Stimulated activated CD8-positive, alpha-beta memory T cell treated with anti-CD3 and anti-CD28 coated beads, Interleukin-7, amount 100 ng/mL, for 1 hour (primary cell): ENCODE measurements at places on chromosomes 5 and 9.

- DNase-seq, result no peak
These were observed 18.6 kb upstream of the MTMR12 start for GRCh38 chr5:32331217-32331934.

DNA sequence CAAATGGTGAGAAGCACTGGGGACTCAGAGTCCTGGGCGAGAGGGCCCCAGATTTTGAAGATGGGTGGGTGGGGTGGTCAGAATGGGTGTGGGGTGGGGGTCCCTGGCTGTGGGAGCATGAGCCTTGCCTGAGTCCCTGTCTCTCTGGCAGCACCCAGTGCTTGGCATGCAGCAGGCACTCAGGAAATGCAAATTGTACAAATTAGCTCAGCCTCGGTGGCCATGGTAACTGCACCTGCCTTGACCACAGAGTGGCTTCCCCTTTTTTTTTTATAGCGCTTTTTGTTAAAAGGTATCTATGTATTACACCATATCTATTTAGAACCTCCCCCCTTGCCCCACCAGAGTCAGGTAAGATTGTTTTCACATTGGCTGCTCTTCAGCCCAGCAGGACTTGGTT lies 19.2 kb upstream of the PITX1 start:
- no peak for DNase-seq

- DNase-seq, result no peak
These were observed 241.4 kb upstream of the IL12B start for GRCh38 chr5:159571501-159572244.

DNA sequence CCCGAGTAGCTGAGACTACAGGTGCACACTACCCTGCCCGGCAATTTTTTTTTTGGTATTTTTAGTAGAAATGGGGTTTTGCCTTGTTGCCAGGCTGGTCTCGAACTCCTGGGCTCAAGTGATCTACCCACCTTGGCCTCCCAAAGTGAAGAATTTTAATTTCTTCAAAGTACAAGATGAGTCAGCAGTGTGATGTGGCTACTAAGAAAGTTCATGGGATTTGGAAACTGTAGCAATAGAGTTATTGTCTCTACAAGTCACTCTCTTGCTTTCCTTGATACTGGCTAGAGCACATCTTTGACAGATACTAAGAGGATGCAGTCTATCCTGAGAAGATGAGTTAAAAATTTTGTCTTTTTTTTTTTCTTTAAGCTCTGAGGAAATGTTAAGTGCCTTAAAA lies 1.6 kb downstream of the CREB3 start:
- no peak for DNase-seq

GRCh38 chr9:68778635-68779034 lies 73.6 kb downstream of the PIP5K1B start:
- no peak for DNase-seq

DNA sequence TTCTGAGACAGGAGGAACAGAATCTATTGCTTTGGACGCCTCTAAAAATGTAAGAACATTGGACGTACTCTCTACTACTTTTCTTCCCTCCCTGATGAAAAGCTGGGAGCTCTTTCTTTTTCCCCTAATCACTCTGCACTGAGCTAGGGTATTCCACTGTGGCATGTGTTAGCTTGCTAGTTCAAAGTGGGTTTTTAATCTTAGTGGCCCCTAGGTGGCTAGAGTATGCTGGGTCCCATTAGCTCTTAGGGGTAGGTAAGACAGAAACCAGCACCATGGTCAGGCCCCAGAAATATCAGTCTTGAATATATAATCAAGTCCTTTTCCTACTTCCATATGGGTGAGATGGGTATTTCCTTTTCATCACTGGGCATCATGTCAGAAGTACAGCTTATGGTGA lies 945.2 kb upstream of the PTPRD start:
- no peak for DNase-seq

GRCh38 chr5:159497221-159497620 lies 166.9 kb upstream of the IL12B start:
- DNase-seq, result no peak

DNA sequence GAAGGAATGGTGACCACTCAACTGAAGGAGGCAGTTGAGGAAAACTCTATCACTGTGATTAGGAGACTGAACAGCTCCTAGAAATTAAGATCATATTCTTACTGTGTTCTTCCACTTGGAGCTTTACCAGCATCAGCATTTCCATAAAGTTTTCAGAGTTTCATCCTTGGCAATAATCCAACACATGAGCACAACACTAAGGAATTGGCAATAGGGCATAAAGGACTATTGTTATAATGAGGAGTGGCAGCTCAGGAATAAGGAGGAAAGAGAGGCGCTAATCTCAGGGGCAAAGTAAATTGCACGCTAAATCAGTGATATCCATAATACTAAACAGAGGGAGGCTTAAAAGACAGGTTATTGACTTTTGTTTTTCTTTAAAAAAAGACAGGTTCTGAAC lies 338.9 kb downstream of the EFNA5 start:
- DNase-seq, result no peak

GRCh38 chr9:91972076-91972626 lies 22.1 kb upstream of the ROR2 start:
- no peak for DNase-seq
